NCI-H2227 treated with DMSO at 0.1 percent for 48 hours (cell line): ENCODE measurements at places on chromosomes 11 and 22.
A peak's percentile ranks its signal among the peaks of the same experiment; 100 is the strongest.

DNA sequence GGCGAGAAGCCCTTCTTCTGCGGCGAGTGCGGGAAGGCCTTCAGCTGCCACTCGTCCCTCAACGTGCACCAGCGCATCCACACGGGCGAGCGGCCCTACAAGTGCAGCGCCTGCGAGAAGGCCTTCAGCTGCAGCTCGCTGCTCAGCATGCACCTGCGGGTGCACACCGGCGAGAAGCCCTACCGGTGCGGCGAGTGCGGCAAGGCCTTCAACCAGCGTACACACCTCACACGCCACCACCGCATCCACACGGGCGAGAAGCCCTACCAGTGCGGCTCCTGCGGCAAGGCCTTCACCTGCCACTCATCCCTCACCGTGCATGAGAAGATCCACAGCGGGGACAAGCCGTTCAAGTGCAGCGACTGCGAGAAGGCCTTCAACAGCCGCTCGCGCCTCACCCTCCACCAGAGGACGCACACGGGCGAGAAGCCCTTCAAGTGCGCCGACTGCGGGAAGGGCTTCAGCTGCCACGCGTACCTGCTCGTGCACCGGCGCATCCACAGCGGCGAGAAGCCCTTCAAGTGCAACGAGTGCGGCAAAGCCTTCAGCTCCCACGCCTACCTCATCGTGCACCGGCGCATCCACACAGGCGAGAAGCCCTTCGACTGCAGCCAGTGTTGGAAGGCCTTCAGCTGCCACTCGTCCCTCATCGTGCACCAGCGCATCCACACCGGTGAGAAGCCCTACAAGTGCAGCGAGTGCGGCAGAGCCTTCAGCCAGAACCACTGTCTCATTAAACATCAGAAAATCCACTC is 12.2 kb downstream of the ZNF74 start:
- no peak for DNase-seq

GRCh38 chr11:70501933-70502540 is 103.7 kb downstream of the CTTN start:
- no peak for DNase-seq

DNA sequence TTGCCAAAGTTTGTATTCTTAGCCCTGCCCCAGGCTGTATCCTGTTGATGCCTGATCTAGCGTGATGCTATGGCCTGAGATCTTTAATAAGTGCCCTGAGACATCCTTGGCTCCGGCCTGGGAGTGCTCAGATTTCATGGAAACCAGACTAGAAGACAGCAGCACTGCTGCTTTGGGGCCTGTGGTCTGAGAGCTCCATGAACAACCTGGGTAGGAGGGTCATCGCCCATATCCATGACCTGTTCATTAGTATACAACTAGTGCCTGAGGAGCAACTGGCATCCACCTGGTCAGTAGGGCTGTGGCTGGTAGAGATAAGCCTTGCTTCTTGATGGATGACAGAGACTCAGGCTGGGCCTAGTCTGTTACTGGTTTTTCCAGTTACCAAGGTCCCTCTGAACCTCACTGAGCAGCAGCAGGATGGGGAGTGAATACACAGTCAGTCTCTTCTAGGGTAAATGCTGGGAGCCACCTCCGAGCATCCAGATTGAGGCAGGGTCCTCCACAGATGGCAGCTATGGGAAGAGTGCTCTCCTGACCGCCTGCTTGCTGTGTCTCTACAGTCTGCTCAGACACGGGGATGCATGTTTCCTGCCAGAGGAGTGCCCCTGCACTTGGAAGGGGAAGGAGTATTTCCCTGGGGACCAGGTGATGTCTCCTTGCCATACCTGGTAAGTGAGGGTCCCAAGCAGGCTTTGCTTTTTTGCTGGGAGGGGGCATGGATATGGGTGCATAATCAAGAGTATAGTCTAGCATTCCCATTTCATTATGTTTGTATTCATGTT is 39.0 kb downstream of the OTOG start:
- DNase-seq = no peak

DNA sequence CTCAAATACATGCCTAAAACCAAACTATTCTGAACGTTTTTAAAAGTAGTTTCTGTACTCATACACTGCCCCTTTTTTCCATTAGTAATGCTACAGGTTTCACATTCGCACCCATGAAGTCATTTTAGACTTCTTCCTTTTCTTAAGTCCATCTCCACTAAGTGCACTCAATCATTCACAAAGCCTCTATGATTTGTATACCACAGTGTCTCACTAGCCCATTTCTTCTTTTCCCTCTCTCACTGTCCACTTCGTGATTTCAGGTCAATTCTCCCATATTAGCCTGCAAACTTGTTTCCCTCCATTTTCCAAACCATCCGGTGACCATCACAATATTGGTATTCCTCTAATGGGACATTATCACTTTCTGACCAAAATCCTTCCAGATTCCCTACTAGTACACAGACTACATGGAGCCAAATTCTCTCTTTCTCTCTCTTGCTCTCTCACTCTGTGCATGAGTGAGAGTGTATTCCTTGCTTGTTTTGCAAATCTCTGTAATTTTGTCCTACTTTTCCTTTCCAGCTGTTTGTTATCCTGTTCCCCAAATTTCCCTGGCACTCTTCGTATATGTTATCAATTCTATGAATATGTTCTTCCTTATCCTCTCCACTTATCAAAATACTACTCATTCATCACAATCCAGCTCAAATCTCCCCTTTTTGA is 3.4 kb upstream of the ZC3H12C start:
- DNase-seq = no peak

- DNase-seq = peak; percentile 90
Measured at GRCh38 chr11:67606492-67607295, at the start of gene NDUFV1. TSS of gene NDUFV1 (plus strand) at chr11:67606936. CDS start at chr11:67607005, 69 bp downstream.

DNA sequence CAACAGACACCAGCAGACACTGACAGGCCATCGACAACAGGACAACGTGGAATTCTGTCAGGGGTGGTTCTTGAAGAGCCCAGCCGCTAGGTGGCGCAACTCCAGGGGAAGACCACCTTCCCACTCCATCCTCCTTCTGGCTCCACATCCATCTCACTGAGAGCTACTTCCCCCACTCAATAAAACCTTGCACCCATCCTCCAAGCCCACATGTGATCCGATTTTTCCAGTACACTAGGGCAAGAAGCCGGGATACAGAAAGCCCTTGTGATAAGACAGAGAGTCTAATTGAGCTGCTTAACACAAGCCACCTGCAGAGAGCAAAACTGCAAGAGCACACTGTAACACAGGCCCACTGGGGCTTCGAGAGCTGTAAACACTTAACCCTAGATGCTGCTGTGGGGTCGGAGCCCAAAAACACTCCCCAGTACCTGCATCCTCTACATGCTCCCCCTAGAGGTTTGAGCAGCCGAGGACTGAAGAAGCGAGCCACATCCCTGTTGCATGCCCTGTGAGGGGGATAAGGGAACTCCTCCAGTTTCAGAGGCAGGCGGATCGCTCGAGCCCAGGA is 11.5 kb upstream of the RAB39A start:
- no peak for DNase-seq

- no peak for DNase-seq
Measured at GRCh38 chr11:95547186-95547585, 242.4 kb downstream of the FAM76B start.

- no peak for DNase-seq
Measured at GRCh38 chr11:30917266-30917665, 331.1 kb upstream of the MPPED2 start.

GRCh38 chr11:32332990-32333319 is 102.4 kb downstream of the WT1 start:
- DNase-seq = no peak

DNA sequence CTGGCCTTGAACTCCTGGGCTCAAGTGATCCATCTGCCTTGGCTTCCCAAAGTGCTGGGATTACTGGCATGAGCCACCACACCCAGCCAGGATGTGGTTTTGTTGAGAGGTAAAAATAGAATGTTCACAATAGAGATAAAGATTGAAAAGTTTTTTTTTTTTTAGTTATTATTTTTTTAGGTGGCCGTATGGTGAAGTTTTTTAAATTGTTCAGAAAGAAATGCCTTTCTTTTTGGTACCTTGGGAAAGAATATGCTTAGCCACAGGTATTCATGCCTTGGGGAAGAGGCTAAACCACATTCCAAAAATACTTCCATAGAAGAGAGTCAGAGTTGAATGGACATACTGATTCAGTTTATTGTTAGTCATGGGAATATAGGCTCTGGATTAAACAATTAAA is 143.4 kb downstream of the C11orf91 start:
- DNase-seq = no peak

DNA sequence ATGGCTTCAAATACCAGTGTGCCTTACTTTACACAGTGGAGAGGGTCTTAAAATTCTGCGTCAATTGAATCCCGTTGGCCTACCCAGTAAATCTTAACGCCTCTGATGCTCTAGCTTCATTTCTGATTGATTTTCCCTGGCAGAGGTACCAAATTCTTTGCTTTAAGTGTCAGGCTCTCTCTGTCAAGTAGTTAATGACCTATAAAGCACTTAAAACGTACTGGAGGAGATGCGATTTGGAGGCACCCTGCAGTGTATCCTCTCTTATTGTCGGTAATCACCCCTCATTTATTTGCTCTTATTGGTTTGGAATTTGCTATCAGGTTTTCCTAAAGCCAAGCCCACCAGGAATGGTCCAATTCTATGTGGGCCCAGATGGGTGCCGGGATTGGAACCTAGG is 59.2 kb downstream of the NFAM1 start:
- DNase-seq = peak; percentile 68

- DNase-seq = no peak
Measured at GRCh38 chr11:35321111-35321510, 98.2 kb downstream of the SLC1A2 start.

GRCh38 chr11:119586181-119586580 is 142.8 kb downstream of the NECTIN1 start:
- no peak for DNase-seq

GRCh38 chr11:19873730-19874129 is 161.1 kb downstream of the NAV2 start:
- DNase-seq = no peak

- DNase-seq = no peak
Measured at GRCh38 chr22:37298748-37299495, 16.6 kb downstream of the CYTH4 start.

DNA sequence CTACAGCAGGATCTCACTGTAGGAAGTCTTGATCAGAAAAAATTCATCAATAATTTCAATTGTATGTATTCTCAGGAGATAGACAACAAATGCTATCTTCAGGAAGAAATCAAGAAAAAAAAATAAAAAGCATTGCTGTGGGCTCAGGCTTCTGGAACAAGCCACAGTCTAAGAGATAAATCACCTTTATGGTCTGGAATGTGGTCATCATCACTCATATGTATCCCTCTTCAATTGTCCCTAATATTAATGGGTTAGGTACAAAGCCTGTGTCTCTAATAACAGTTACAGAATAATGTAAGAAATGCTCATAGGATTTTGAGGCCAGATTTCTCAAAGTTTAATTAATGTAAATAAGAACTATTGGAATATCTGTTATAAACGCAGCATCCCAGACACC is 305.9 kb upstream of the ANO3 start:
- no peak for DNase-seq

DNA sequence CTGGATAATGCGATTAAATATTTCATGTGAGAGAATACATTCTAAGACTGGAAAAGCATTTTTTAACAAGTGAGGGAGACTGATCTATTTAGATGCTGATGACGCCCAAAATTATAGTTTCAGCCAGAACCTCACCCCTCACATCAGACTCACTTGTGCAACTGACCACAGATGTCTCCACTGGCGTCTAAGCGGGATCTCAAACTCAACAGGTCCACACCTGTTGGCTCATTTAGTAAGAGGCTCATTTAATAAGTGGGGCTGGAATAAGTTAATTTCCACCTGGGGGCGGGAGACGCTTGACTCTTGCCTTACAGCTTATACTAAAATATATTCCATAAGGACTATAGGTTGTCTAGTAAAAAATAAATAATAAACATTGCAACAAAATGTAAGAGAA is 47.5 kb downstream of the MORC2 start:
- DNase-seq = no peak
